ENCODE measurements at places on chromosomes 2 and 18.
A peak's percentile ranks its signal among the peaks of the same experiment; 100 is the strongest.

GRCh38 chr2:205629091-205629776 lies 53.1 kb upstream of the NRP2 start:
- DNase-seq: no peak

DNA sequence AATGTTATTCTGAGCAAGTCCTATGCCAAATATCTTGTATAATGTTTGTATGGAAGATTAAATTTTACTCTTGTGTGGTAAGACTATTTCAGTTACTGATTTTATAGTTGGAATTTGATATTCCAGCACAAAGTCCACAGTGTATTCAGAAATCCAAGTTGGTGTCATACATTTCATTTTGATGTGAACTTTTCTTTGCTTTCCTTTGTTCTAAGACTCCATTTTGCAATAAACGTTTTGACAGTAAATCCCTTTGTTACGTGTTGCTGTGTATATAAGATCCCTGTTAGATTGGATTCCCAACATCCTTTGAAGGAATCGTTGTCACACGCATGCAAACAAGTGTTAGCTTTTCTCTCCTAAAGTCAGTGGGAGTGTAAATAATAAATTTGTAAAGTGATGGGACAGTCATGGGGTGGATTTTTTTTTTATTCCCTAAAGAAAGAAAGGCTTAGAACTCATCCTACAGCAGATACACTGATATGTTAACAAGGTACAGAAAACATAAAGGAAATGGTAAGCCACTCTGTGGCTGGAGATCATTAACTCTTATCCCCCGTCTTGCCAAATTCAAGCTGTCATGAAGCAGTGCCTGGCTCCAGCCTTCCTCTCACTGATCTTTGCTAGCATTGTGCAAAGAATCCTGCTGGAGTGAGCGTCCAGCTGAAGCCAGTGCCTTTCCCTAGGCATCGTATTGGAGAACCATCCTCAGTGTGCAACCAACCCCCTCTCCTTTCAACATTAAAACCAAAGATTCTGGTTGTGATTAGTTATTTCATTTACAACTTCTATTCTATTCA lies 127.6 kb upstream of the CDCA7 start:
- DNase-seq: no peak

DNA sequence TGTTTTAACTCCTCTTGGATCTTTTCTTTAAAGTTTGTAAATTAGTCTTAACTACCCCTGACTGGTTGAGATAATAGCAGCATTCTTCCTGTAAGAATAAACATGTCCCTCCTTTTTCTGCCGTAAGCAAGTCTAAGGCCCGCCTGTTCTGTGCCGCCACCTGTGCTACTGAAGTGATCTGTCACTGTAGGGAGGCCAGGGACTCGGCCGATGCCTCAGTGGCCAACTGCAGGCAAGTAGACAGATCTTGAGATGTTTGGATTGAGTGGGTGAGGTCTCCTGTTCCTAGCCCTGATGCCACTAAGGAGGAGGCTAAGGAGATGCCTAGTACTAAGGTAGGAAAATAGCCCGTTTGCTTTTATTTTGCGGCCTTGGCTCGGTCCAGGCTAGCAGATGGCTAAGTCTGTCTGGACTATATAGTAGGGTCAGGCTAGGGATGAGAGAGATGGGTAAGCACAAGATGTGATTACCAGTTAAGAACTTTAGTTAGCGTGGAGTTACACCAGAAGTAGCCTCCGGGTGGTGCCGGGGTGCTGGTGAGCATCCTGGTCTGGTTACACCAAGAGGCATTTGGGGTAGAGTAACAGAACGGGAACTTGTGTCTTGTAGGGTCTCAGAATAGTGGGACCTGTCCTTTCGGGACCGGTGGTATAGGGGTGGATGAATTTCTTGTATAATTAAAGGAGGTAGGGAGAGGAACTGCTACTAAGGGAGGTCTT lies 584.2 kb downstream of the SUCLG1 start:
- DNase-seq: no peak

DNA sequence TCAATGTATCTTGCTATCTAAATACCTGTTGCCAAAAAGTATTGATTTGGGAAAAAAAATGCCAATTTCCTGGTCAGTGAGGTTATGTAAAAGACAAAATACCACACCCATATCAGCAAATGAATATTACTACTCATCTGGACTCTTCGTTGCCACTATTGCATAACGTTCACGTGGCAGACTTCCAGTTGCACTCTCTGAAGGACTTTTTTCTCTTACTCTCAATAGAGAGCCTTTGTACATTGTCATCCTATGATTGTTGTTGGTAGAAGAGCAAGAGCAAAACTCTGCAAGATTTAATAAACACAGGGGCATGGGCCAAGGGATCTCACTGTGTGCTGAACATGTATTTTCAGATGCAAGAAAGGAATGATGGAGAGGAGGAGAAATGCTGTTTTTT lies 689.8 kb downstream of the MBD2 start:
- DNase-seq: no peak

- DNase-seq: peak; percentile 31
Observed at GRCh38 chr2:24971286-24971535, 544 bp downstream of the DNAJC27 start.

DNA sequence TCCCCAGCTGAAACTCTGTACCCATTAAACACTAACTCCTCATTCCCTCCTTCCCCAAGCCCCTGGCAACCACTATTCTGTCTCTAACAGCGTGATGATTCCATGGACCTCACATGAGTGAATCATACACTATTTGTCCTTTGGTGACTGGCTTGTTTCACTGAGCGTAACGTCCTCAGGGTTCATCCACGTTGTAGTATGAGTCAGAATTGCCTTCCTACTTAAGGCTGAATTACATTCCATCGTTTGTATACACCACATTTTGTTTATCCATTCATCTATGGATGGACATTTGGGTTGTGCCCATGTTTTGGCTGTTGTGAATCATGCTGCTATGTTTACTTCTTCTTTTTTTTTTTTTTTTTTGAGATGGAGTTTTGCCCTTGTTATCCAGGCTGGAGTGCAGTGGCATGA lies 19.6 kb upstream of the CABLES1 start:
- no peak for DNase-seq

DNA sequence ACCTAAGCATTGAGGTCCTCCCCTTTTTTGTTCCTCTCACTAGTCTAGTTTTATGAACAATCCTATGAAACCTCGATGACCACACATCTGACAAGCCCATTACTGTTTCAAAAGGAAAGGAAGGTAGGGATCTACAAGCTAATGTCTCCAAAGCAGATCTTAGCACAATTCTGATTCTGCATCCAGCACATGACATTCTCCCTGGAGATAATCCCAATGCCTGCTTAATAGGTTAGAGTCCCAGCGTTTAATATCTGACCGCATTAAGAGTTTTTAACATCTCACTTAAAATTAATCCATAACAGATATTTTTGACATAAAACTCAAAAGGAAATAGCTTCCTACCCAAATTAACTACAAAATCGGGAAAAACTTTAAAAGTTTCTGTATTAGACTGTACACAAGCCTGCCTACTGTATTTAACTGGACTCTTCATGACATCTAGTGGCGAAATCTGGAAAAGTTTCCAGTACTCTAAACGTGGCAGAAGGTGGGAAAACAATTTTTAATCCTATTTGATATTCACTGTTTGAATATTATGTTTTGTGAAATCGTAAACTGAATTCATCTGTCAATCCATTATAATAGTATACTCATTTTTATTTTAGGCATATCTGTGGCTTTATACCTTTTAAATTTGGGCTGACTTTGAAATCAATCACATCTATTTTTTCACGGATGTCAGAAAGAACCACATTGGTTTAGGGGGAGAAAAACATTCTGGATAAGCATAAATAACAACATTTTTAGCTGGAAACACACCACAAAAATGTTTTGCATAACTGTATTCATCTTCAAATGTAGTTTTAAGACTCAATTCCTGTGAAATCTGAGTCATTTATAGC lies 62.4 kb downstream of the TXNL1 start:
- DNase-seq: peak; percentile 36

DNA sequence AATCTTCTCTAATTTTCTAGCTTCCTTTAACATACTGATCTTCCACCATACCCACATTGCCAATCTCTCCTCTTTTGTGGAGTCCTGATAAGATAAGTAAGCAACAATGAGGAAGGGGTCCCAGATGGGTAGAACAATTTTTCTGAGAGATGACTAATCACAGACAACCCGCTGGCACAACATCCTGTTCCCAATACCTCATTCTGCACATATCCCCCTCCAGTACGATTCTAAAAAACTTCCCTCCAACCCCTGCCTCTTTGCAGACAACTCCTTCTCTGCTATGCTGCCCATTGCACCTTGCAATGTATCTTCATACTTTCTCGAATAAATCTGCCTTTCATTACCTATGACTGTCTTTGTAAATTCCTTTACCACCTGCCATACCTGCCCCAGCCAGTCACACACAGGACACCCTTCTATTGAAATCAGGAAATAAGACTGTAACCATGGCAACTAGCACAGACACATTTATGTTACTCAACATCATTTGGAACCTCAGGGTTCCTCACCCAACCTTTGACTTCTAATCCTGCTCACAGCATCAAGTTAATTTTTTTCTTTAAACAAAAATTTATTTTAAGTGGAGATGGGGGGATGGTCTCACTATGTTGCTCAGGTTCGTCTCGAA lies 7.4 kb upstream of the EXOC6B start:
- no peak for DNase-seq

DNA sequence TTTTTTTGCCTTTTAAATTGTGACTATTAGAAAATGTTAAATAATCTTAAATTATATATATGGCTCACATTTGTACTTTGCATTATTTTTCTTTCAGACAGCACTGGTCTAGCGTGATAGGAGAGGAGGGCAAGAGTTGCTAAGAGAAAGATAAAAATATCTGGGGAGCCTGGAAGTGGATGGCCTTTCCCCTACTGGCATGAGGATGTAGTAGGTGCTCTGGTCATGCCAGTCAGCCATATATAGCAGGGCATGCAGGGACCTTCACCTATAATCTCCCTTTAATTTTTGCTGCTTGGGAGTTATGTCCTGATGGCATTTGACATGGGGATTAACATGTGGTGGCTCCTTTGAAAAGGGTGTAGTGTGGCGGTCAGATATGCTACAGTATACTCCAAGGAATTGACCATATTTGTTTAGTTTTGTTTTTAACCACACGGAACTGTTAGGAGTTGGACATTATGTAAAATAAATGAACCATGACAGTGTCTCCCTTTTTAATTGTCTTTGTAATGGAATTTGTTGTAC lies 144.7 kb downstream of the BABAM2 start:
- no peak for DNase-seq

DNA sequence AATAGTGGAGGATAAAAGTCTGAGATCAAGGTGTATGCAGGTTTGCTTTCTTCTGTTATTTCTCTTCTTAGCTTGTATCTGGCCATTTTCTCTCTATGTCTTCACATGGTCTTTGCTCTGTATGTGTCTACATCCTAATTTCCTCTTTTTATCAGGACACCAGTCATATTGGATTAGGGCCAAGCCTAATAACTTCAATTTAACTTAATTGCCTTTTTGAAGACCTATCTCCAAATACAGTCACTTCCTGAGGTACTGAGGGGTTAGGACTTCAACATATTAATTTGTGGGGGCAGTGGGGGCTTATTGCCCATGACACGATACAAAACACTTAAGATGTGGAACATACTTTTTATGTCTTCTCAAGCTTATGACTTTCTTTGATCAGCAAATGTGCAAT lies 632.9 kb upstream of the CELF4 start:
- no peak for DNase-seq

GRCh38 chr2:11411768-11412448 lies 54.1 kb downstream of the E2F6 start:
- no peak for DNase-seq

DNA sequence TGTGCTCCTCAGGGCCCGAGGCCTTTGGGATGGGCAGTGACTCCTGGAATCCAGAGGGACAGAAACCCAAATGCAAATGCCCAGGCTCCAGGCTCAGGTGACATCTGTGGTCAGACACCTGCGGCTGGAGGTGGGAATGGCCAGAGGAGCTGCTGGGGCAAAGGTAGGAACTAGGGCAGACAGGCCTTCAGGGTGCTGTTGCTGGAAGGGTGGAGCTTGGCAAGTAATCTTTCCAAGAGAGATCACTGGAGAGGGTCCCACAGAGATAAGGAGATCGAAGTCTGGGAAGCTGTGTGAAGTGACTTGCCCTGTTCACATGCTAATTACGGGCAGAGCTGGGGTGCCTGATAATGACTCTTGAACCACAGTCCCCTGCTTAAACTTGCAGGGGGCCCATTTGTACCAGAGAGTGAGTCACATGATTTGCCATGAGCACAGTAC lies 82.4 kb downstream of the ACAA2 start:
- DNase-seq: no peak

- DNase-seq: no peak
Observed at GRCh38 chr2:198756166-198756565, 701.6 kb downstream of the SATB2 start.

- no peak for DNase-seq
Observed at GRCh38 chr2:199113111-199113510, 344.6 kb downstream of the SATB2 start.

- DNase-seq: no peak
Observed at GRCh38 chr2:140199312-140199711, 1419.1 kb upstream of the NXPH2 start.

- DNase-seq: no peak
Observed at GRCh38 chr2:197673606-197674005, 1.8 kb downstream of the RFTN2 start.

DNA sequence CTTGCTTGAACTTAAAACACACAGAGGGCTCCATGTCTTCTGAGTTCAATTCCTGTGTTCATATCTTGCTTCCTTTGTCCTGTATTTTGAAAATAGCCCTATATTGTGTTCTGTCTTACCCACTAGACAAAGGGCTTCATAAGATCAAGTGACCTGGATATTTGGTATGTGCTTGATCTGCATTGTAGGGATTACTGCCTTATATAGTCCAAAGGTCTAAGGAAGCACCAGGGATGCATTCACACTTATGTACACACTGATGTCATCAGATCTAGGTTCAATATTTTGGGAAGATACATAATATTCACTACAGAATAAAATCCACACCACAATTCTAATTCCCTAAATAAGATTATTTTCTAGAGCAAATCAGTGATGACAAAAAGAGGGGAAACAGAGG lies 278.0 kb upstream of the KYNU start:
- no peak for DNase-seq

- no peak for DNase-seq
Observed at GRCh38 chr2:43209204-43209717, 17.1 kb downstream of the ZFP36L2 start.

DNA sequence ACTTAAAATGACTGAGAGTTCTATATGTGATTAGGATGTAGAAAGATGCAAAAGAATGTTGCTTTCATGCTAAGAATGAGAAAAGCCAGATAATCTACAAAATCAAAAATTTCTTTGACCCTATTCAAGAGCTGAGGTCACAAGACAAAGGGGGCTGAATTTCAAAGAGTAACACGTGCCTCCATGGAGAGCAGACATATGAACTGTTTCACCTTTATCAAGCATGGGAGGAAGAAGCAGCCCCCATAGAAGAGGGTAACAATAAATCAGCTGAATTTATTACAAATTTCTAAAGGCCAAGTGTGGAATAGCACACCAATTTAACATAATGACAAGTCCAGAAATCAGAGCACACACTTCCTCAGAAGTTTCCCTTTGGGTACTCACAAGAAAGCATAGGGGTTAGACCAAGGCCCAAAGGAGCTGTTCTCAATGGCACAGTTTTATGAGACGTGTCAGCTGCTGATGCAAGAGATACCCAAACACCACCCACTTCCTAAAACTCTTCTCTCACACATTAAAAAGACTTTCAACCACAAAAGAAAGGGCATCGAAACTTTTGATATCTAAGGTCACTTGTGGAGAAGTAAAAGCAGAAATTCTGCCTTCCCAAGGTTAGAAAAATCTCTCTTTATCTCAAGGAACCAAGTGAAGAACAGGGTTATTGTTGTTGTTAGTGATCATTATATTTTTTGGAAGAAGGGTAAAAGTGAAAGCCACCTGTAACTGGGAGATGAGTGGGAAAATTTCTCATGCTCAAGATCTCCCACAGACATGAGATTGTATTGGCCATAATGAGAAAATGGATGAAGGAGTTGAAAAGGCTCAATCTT lies 950.1 kb downstream of the TRIB2 start:
- DNase-seq: no peak

Data from CD4-positive, alpha-beta T cell (primary cell).